ENCODE measurements at places on chromosomes 6 and 20.

DNA sequence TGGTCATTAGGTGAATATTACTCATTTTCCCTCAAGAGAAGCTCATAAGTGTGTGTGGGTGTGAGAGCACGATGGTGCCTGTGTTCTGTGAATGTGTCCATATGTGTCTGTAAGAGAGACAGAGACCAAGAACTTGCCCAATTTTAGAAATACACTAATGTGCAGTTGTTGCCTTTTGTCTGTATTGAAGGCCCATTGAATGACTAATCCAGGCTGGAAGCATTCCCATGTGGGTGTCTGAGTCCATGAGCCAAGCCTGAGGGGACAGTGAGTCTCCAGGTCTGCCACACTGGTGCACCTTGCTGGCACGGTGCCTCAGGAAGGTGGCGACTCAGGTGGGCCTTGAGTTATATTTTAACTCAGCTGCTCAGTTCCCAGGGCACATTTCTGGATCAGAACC is 25.5 kb upstream of the ASXL1 start:
- no peak for DNase-seq

GRCh38 chr6:169263374-169263773 is 9.7 kb upstream of the THBS2 start:
- no peak for DNase-seq

GRCh38 chr6:113363048-113363798 is 493.9 kb upstream of the MARCKS start:
- DNase-seq = no peak

DNA sequence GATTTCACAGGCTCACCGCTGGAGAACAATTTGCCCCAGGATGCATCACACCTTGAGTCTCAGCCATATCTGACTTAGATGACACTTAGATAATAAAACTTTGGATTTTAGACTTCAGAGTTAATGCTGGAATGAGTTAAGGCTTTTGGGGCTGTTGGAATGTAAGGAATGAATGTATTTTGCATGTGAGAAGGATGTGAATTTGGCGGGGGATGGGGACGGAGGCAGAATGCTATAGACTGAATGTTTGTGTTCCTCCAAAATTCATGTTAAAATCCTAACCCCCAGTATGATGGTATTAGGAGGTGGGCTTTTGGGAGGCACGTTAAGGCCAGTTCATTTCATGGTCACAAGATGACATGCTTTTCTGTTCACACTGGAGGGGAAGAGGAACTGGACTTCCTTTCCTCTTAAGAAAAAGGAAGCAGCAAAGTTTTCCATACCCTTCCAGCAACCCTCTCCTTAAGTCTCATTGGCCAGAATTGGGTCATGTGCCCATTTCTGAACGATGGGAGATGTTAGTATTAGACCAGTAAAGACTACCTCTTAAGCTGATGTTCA is 5.8 kb upstream of the SRXN1 start:
- no peak for DNase-seq

GRCh38 chr6:35508027-35508426 is 4.7 kb downstream of the TULP1 start:
- no peak for DNase-seq

- no peak for DNase-seq
Observed at GRCh38 chr6:120686492-120686891, 647.8 kb downstream of the TBC1D32 start.

DNA sequence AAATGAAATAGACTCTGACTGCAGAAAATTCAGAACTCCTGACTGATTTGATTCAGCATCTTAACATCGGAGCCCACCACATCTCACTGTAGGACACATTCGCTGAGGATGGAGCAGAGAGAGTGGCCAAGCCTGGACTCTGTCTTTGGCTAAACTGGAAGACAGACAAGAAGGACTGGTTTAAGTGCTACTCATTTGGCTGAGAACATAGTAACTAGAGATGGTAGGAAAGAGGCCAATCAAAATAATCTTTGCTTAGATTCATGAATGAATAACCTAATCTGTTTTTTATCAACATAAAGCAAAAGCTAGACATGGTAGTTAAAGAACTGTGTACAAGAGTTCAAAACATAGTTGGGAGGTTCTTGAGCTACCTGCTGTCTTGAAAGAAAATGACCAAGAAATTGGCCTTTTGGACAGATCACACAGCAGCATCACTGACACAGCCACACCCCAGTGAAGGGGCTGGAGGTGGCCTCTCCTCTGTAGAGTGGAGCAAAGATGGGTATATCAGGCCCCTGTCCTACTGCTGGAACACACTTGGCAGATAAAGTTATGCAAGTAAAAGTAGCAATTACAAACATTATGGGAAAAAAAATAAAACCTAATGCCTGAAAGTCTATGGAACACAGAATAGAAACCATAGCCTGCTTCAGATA is 87.1 kb upstream of the NT5E start:
- no peak for DNase-seq

DNA sequence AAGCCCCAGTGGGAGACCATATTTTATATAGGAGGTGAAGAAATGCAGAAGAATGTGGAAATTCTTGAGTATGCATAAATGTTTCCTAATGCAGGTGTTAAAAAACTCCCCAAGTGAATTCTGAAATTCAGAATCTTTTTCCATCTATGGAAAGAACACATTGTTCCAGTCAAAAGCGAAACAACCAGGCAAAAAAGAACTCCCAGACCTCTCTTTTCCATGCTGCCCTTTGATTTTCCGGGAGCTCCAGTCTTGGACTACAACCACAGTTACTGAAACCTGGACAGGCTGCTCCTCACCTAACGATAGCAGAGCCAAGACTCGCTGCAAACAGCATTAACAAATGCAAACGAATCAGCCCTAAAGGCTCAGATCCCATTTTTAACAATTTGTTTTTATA is 108.7 kb upstream of the CNKSR3 start:
- DNase-seq = peak; percentile 54

GRCh38 chr20:7347409-7347808 is 579.9 kb downstream of the BMP2 start:
- DNase-seq = no peak

DNA sequence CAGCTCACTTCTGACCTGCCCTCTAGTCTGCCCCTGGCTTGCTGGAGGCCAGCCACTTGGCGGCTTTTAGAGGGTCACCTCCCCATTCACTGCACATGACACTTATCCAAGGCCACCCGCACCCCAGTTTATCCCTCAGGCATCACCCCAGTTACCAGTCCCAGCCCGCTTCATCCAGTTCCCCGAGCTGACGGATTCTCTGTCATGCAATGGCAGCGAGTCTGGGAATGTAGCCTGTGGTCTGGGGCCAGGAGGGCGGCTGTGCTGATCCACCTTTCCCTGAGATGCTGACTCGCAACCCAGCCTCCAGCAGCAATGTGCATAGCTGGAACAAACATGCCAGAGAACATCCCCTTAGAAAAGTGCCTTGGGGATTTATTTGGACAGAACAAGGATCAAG is 25.8 kb downstream of the SYNDIG1 start:
- DNase-seq = no peak

DNA sequence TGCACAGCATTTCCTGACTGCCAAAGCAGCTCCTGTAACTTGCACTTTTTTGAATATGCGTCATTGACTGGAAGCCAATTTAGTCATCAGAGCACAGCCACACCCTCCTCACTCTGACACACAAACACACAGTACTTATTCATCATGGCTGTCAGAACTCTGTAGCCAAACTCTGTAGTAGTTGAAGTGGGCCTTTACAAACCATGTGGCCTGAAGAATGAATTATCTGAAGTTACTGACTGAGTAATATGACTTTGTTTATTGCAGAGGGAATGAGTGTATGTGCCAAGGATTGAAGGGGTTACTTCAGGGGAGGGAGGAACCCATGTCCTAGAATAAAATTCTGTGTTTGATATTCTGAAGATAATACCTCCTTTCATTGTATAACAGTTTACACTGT is 102.7 kb downstream of the FIG4 start:
- DNase-seq = no peak

- no peak for DNase-seq
Observed at GRCh38 chr6:140105857-140106256, 731.4 kb upstream of the CITED2 start.

DNA sequence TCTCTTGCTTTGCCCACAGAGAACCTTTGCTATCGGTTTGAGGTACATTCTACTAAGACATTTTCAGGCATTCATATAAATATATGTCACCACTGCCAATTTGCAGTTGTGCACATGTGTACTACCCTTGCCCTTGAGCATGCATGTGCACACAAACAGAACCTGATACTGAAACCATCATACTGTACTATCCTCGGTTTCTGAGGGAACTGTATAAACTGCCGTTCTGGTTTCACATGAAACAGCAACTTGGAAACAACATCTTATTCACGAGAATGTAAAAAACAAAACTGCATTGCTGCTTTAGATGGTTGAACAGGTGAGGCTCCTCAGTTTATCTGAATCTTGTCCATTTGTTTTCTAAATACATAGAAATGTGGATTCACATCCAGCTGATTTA is 151.2 kb upstream of the TMEM170B start:
- no peak for DNase-seq

DNA sequence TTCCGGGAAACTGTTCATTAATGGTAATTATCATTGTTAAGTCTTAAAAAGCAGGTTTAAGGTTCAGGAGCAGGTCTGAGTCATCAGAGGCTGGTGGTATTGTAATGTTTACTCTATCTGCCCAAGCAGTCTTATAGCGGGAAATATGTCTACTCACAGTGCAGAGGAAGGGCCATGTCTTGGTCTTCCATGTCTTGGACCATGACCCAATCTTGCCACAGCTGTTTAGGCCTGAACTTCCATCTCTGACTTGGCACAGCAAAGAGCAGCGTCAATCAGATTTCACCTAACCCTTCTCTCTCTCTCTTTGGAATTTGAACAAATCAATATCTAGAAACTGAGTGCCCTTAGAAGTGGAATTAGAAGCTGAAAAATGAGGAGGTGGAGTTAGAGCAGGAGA is 25.8 kb downstream of the SLC2A12 start:
- DNase-seq = no peak
